A549 treated with DMSO at 1 μM for 4 hours (cell line): ENCODE measurements at places on chromosomes 5 and 9. TPM values are rescaled to one million over a fixed set of nuclear protein-coding genes. Genes with fewer than 3 reads are reported as not detected.

The TEK gene
- total RNA-seq, result 0.05 to 0.15 TPM (median 0.07 TPM) in 5 replicates

The PWWP2A gene
- total RNA-seq, result 9.3 to 11.9 TPM (median 11.1 TPM) in 5 replicates

The SNCAIP gene
- total RNA-seq, result 0.04 to 0.09 TPM in 2 of 5 replicates, not detected in the others

The PCDHB3 gene
- total RNA-seq, result 0.04 to 0.05 TPM in 2 of 5 replicates, not detected in the others

The PCDHA11 gene
- 0.07 to 0.17 TPM (median 0.10 TPM) in 4 of 5 replicates, not detected in the other for total RNA-seq

The CIZ1 gene
- total RNA-seq, result 73.1 to 102 TPM (median 85.4 TPM) in 5 replicates

The ZBED3 gene
- 2.9 to 4.5 TPM (median 2.9 TPM) in 5 replicates for total RNA-seq

The FCN2 gene
- total RNA-seq, result not detected in 5 replicates

The MARCOL gene
- total RNA-seq, result not detected in 5 replicates

The CNTNAP3B gene
- 14.0 to 19.7 TPM (median 17.4 TPM) in 5 replicates for total RNA-seq

The VCAN gene
- total RNA-seq, result 14.1 to 20.8 TPM (median 16.9 TPM) in 5 replicates

The SHC3 gene
- total RNA-seq, result 0.38 to 0.71 TPM (median 0.50 TPM) in 5 replicates

The BTNL8 gene
- not detected in 5 replicates for total RNA-seq

The SPATA31D1 gene
- total RNA-seq, result not detected in 5 replicates

The ADGRD2 gene
- total RNA-seq, result not detected in 5 replicates

The GAS1 gene
- total RNA-seq, result 0.05 to 0.08 TPM (median 0.06 TPM) in 4 of 5 replicates, not detected in the other

The SLC34A1 gene
- total RNA-seq, result 0.04 TPM in 1 of 5 replicates, not detected in the others

The GNAQ gene
- total RNA-seq, result 15.8 to 27.5 TPM (median 19.7 TPM) in 5 replicates

The NEUROG1 gene
- total RNA-seq, result not detected in 5 replicates

The TUSC1 gene
- total RNA-seq, result 3.8 to 8.6 TPM (median 7.6 TPM) in 5 replicates

The PCDH12 gene
- total RNA-seq, result 0.06 to 0.09 TPM (median 0.09 TPM) in 3 of 5 replicates, not detected in the others

The FAM174A gene
- total RNA-seq, result 12.6 to 13.2 TPM (median 13.0 TPM) in 5 replicates

The OLFM1 gene
- 9.8 to 12.2 TPM (median 10.8 TPM) in 5 replicates for total RNA-seq

The KCNV2 gene
- total RNA-seq, result not detected in 5 replicates

The GCNT1 gene
- 2.3 to 4.2 TPM (median 3.2 TPM) in 5 replicates for total RNA-seq

The PRUNE2 gene
- total RNA-seq, result 0.06 to 0.17 TPM in 2 of 5 replicates, not detected in the others

The PPIC gene
- total RNA-seq, result 13.1 to 16.4 TPM (median 15.6 TPM) in 5 replicates

The NKD2 gene
- 8.7 to 13.3 TPM (median 10.7 TPM) in 5 replicates for total RNA-seq

The ADRA1B gene
- total RNA-seq, result 8.1 to 11.7 TPM (median 10.3 TPM) in 5 replicates
